ENCODE measurements at places on chromosomes 2 and 18.

- DNase-seq: no peak
Observed at GRCh38 chr18:79191956-79192355, 122.8 kb downstream of the ATP9B start.

- DNase-seq: no peak
Observed at GRCh38 chr2:29055601-29056000, 18.7 kb downstream of the PCARE start.

GRCh38 chr2:99786636-99787390 lies 297.0 kb upstream of the REV1 start:
- DNase-seq: no peak

- no peak for DNase-seq
Observed at GRCh38 chr18:26649193-26649543, 100.8 kb upstream of the KCTD1 start.

DNA sequence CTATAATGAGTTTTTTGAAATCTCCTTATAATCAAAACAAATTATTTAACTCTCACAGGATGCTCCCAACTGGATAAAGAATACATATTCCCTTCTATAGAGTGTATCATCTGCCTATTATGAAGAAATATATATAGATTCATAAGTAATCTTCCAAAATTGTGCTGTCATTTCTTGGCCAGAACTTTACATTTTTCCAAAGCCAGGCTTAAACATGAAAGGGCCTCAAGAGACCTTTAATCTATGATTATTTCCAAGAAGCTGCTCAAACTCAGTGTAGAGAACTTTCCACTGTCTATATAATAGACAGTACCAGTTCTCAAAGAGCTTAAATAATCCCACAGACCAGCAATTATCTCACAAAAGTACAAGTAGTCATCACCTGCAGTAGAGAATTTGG lies 211.0 kb downstream of the AKAIN1 start:
- DNase-seq: no peak

- DNase-seq: peak; percentile 54
Observed at GRCh38 chr18:74013955-74014354, 133.7 kb downstream of the FBXO15 start.

- no peak for DNase-seq
Observed at GRCh38 chr2:102588213-102588939, 31.0 kb upstream of the SLC9A2 start.
